ENCODE measurements at places on chromosomes 5 and 9.

DNA sequence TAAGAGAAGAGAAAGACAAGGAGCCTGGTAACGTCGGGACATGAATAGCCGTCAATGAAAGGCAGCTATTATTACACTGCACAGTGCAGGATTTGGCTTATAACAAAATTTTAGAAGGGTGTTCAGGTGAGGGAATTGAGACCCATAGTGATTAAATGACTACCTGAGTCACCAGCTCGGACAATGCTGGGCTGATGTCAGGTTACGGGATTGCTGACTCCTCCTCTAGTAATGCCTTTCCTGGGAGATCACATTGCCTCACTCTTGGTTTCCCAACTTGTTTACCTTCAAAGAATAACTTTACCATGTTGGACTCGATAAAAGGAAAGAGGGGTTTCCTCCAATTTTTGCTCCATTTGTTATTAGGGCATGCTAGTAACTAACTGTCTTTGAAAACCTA lies 132.6 kb downstream of the GHR start:
- DNase-seq = no peak

- no peak for DNase-seq
Observed at GRCh38 chr5:96256795-96257470, 176.1 kb downstream of the PCSK1 start.

DNA sequence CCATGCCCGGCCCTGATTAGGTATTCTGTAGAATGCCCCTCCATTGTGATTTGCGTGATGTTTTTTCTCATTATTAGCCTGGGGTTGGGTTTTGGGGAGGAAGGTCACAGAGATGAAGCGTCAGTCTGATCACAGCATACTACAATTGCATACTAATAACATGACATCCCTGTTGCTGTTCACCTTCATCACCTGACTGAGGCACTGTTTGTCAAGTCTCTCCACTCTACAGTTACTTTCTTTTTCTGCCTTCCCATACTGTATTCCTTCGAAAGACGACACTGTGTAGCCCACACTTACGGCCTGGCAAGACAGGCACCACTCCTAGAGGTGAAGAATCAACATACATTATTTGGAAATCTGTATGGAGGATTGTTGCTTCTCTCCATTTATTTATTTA lies 5.5 kb downstream of the ZNF354C start:
- DNase-seq = no peak

GRCh38 chr5:97162045-97162444 lies 19.6 kb upstream of the LIX1 start:
- DNase-seq = no peak
